ENCODE measurements at places on chromosomes 4 and X. TPM values are rescaled to one million over a fixed set of nuclear protein-coding genes. Genes with fewer than 3 reads are reported as not detected.

The GPR119 gene
- total RNA-seq, result not detected

The BRS3 gene
- total RNA-seq, result not detected

The CXCL10 gene
- 0.33 TPM for total RNA-seq

The TLR2 gene
- 0.77 TPM for total RNA-seq

The NSUN7 gene
- total RNA-seq, result 0.51 TPM

The TCEAL2 gene
- 0.26 TPM for total RNA-seq

The NHSL2 gene
- 4.1 TPM for total RNA-seq

The EDA2R gene
- total RNA-seq, result 21.0 TPM

The AMOT gene
- 6.8 TPM for total RNA-seq

The CABS1 gene
- not detected for total RNA-seq

The CRMP1 gene
- total RNA-seq, result 0.33 TPM

The P2RY4 gene
- under 0.01 TPM for total RNA-seq

The SERTM2 gene
- under 0.01 TPM for total RNA-seq

The WAS gene
- 0.17 TPM for total RNA-seq

The GPR50 gene
- total RNA-seq, result not detected

The SPOCK3 gene
- total RNA-seq, result under 0.01 TPM

The TLR1 gene
- 1.3 TPM for total RNA-seq

The MAGEB1 gene
- not detected for total RNA-seq

The MAGEB2 gene
- total RNA-seq, result not detected

The TBC1D8B gene
- total RNA-seq, result 5.4 TPM
